ENCODE measurements at places on chromosomes 4 and X.

DNA sequence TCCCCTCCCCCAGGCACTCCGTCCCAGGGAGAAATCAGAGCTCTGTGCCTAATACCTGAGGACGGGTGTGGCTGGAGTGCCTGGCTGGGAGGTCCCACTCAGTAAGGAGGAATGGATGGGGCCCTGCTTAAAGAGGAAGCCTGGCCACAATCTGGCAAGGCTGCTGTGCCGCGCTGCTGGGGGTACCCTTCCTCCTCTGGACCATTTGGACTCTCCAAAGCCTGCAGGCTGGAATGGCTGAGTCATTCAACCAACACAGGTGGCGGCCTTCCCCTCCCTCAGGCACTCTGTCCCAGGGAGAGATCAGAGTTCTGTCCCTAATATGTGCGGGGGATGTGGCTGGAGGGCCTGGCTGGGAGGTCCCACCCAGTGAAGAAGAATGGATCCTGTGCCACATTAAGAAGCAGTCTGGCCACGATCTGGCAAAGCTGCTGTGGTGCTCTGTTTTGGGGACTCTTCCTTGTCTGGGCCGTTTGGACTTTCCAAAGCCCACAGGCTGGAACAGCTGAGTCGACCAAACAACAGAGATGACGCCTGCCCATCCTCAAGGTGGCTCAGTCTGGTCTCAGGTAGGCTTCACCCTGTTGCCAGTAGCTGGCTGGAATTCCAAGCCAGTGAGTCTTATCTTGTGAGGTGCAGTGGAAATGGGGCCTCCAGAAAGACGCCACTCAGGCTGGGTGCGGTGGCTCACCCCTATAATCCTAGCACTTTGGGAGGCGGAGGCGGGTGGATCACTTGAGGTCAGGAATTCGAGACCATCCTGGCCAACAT lies 127.3 kb upstream of the HUWE1 start:
- DNase-seq: no peak

DNA sequence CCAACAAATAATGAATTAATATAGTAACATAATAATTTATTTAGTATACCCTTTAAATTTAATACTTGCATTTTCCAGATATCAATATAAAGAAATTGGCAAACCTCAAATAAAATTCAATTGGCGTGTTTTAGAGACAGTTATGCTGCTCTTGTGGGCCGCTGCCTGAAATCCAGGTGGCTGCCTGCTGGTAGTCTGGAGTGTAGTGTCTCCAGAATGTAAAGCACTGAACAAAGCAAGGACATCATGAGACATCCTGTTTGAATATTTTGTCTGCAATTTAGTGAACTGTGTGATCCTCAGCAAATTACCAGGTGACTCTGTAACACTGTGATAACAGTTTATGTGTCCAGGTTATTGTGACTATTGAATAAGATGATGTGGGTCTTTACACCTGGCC lies 29.9 kb downstream of the ZFP42 start:
- no peak for DNase-seq

DNA sequence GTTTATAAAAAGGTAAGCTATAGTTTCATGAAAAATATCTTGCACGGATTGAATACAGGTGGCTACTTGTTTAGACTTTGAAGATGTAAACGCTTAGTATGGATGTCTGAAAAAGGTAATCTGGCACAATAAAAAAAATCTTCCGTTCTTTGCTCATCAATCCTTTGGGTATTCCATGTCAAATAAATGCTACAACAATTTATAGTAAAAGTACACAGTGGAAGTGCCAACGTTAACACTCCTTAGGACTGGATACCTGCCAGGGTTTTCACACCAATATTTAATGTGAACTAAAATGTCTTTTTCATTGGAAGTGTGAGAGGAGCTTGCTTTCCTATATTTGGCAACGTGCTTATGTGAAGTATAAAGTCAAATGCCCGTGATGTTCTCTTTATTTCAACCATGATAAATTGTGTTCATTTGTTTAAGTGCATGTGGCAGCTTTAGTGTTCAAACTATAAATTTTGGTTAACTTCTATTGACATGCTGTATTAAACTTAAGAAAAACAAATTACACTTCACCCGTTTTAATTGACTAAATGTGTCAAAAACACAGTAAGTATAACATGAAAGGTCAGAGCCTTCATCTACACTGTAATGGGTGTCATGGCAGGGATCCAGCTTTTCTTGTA lies 121.7 kb upstream of the HAND2 start:
- no peak for DNase-seq

- no peak for DNase-seq
These were observed 14.3 kb upstream of the UBA1 start for GRCh38 chrX:47179221-47179927.

DNA sequence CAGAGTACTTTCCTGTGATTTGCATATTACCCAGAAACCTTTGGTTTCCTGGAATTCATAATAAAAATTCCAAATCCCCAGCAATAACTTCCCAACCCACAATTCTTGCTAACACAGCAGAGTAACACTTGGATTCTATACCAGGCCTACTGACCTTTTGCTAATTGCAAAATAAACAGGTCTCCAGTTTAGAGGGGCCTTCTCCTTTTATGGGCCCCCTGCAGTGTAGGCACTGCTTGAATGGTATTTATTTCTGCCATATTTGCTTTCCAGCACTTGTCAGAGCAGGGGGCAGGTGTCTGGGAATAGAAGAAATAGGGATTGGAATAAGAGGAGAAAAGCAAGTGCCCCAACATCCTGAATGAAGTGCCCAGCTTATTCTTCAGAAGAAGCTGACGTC lies 25.3 kb upstream of the GPC3 start:
- DNase-seq: no peak

- no peak for DNase-seq
These were observed 14.3 kb downstream of the GPRIN3 start for GRCh38 chr4:89293299-89293698.

GRCh38 chr4:128682942-128683666 lies 126.4 kb upstream of the JADE1 start:
- DNase-seq: no peak

- DNase-seq: no peak
These were observed 20.9 kb upstream of the EREG start for GRCh38 chr4:74344031-74344430.

DNA sequence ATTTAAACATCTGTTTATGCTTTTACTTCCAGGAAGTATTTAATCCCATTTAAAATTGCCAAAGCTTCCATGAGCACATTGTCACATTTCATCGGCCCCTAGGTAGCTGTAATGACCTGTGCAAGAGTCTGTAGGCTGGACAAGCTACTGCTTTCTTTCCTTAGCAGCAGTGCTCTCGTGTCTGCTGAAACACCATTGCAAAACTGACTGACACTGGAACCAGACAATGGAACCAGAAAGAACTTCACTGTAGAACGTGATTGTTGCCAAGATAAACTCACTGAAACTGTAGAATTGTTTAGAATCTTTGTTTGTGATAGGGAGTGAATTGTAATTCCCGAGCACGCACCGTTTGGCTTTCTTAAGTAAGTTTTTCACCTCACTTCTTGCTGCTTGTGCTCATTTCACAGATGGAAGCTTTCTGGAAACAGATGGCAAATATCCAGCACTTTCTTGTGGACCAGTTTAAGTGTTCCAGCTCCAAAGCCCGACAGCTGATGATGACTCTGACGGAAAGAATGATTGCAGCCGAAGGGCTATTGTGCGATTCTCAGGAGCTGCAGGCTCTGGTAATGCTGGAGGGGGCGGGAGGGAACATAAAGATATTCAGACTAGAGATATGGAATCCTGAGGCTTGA lies 36.9 kb downstream of the EVC start:
- no peak for DNase-seq

DNA sequence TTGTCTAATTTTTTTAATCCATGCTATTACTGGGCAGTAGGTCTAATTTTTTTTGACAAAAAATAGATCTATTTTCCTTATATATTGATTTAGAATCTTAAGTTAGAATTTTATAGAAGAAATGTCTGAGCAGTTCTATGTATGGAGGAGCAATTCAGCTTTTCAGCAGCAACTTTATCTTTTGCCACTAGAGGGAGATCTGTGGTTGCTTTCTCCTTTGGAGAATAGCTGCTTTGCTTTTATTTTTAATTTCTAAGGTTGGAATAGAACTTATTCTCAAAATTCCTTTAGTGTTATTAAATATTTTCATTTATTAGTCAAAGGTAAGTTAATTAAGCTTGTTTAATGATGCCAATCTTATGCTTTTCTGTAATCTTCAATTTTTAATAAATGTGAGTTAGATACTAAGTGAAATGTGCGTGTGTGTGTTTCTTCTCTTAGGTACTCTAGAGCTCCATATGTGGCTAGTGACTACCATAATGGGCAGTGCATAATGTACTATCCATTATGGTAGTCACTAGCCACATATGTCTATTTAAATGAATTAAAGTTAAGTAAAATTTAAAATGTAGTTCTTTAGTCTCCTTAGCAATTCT lies 29.3 kb downstream of the FAM199X start:
- no peak for DNase-seq

DNA sequence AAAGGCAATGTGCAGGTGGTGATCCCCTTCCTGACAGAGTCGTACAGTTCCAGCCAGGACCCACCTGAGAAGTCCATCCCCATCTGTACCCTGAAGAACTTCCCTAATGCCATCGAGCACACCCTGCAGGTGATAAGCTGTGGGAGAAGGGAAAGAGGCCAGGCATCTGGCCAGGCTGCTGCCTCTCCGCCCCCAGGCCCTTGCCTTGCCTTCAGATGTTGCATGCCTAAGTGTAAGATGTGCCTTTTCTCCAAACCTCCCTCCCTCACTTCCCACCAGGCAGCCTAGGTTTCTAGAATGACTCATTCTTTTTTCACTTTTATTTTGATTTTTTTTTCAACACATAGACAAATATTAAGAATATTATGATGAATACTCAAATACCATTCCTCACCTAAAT lies 12.2 kb upstream of the CDK16 start:
- DNase-seq: no peak

GRCh38 chrX:132412208-132412607 lies 76.6 kb downstream of the MBNL3 start:
- no peak for DNase-seq

GRCh38 chr4:1365271-1366178 lies 18.5 kb downstream of the UVSSA start:
- no peak for DNase-seq

DNA sequence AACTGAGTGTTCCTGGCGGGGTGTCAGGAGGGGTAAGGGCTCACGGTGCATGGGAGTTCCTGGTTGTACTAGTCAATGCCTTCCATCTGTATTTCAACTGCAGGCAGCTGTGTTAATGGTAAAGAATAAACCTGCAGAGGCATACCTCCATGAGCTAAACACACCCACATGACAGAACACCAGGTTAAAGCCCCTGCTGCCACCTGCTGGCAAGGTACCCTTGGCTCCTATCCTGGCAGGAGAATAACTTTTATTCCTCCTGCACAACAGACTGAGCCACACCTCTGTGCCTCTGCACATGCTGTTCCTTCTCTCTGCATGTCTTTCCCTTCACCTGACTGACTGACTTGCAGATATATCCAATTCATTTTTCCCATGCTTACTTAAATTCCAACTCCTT lies 11.1 kb downstream of the ITIH6 start:
- no peak for DNase-seq

GRCh38 chrX:11770320-11770719 lies 12.3 kb downstream of the MSL3 start:
- DNase-seq: no peak

GRCh38 chr4:3299976-3300671 lies 7.3 kb downstream of the RGS12 start:
- no peak for DNase-seq

GRCh38 chr4:26780539-26780938 lies 80.1 kb upstream of the STIM2 start:
- no peak for DNase-seq

DNA sequence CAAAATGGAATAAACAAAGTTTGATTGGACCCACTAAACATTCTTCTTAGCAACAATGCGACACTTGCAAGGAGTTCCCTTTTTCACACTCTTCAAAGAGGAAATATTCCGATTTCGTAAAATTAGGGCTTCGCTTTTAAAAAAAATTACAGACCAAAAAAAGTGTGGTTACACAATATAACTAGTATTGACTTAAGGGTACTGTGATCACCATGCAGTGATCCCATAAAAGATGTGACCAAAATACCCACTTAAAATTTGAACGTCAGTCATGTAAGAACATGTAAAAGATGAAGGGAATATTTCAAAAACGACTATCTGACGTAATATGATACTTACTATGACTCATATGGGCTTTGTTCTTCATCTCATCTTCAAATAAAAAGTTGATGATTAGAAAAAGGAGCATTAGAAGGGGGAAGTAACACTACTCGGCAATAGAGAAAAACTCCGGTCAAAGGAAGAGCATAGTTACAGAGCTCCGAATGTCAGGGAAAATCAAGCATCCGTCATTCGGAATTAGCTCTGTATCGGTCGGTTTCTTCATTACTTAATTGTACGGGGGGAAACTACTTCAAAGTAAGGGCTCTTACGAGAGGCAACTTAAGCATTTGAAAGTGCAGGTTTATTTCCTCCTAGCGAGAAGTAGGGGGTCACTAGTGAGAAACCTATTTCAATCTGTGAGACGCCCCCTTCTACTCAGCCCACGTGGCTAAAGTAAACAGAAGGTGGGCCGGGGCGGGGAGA lies 1.3 kb upstream of the TET2 start:
- DNase-seq: no peak

GRCh38 chr4:93152491-93152890 lies 676.1 kb upstream of the ATOH1 start:
- DNase-seq: no peak

GRCh38 chr4:108751321-108751720 lies 11.5 kb downstream of the ETNPPL start:
- no peak for DNase-seq

DNA sequence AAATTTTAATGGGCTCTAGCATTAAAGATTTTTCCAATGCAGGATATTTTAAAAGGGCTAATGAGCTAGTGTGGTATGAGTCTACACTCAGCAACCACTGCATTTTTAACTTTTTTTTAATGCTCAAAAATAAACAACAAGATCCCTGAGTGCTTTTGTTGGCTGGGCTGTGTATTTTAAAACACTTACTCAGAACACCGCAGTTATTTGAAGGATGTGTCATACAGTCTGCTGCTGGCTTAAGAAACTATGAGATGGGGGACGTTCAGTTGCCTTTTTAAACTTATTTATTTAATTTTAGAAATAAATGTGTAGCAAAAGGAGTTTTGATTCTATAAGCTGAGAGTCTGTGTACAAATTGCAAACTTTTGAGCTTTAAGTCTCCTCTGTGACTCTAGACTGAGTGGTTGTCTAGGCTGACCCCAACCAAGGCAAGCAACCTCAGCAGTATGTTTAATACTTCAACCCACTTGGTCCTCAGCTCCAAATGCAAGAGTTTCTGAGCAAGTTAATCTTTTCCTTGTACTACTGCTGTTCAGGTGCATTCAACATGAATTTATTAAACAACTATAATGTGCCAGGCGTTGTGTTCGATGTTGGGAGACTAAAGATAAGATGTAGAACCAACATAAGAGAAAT lies 278.6 kb upstream of the DIPK2B start:
- DNase-seq: no peak
